ENCODE measurements at places on chromosomes 3 and 15.

- DNase-seq: no peak
Measured at GRCh38 chr15:96324192-96324895, 6.2 kb upstream of the NR2F2 start.

DNA sequence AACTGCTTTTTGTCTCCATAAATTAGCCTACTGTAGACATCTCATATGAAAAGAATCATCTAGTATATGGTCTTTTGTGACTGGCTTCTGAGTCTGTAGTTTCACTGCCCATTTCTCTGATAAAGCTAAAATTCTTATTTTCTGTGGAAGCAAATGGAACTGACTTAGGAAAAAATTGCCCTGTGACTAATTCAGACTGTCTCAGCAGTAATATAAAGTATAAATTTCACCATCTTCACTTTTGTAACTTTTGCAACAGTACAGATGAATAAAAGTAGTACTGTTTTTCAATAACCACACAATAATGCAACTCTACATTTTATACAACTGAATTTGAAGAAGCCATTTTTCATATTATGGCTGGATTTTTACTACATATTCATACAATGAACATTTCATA, 104.1 kb downstream of the TBC1D5 start:
- no peak for DNase-seq

GRCh38 chr3:129205109-129205832, 21.6 kb upstream of the CNBP start:
- no peak for DNase-seq

- DNase-seq: no peak
Measured at GRCh38 chr3:53162672-53163443, 1.8 kb downstream of the PRKCD start.

GRCh38 chr3:176785171-176785570, 412.1 kb downstream of the TBL1XR1 start:
- no peak for DNase-seq

- DNase-seq: no peak
Measured at GRCh38 chr3:141228395-141228794, 3.2 kb upstream of the PXYLP1 start.
